Fibroblast of villous mesenchyme (primary cell): ENCODE measurements at places on chromosomes 4 and X. TPM values are rescaled to one million over a fixed set of nuclear protein-coding genes. Genes with fewer than 3 reads are reported as not detected.

DNA sequence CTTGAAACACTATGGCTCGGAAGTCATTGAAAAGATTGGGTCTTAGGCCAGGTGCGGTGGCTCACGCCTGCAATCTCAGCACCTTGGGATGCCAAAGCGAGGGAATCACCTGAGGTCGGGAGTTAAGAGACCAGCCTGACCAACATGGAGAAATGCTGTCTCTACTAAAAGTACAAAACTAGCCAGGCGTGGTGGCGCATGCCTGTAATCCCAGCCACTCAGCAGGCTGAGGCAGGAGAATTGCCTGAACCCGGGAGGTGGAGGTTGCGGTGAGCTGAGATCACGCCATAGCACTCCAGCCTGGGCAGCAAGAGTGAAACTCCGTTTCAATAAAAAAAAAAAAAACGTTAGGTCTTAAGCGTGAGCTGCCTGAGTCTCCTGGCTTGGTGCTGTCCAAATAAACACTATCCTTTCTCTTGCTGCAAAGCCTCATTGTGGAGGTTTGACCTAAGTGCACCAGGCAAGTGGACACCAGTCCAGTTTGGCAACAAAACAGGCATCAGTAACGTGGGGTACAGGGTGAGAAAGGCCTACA, 185.9 kb downstream of the DHRSX start:
- DNase-seq: no peak

DNA sequence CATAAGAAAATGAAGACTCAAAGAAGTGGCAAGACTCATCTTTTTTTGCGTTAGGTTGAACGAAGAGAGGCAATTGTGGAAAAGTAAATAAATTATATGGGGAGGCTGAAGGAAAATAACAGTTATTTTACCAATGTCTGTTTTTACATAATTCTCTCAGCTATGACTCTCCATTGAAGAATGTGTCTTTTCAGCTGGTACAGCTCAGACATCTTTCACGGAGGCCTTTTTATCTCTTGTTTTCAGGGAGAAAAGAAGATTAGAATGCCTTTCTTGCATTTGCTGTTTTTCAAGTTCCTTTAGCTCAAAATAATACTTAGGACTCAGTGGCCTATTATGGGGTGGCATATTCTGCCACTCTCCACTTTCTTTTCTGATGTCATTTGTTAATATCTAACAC, 153.0 kb downstream of the ADAM29 start:
- no peak for DNase-seq

GRCh38 chr4:122635205-122635604, 14.3 kb upstream of the IL21 start:
- no peak for DNase-seq

GRCh38 chrX:86149119-86149518, 868 bp downstream of the DACH2 start:
- no peak for DNase-seq

DNA sequence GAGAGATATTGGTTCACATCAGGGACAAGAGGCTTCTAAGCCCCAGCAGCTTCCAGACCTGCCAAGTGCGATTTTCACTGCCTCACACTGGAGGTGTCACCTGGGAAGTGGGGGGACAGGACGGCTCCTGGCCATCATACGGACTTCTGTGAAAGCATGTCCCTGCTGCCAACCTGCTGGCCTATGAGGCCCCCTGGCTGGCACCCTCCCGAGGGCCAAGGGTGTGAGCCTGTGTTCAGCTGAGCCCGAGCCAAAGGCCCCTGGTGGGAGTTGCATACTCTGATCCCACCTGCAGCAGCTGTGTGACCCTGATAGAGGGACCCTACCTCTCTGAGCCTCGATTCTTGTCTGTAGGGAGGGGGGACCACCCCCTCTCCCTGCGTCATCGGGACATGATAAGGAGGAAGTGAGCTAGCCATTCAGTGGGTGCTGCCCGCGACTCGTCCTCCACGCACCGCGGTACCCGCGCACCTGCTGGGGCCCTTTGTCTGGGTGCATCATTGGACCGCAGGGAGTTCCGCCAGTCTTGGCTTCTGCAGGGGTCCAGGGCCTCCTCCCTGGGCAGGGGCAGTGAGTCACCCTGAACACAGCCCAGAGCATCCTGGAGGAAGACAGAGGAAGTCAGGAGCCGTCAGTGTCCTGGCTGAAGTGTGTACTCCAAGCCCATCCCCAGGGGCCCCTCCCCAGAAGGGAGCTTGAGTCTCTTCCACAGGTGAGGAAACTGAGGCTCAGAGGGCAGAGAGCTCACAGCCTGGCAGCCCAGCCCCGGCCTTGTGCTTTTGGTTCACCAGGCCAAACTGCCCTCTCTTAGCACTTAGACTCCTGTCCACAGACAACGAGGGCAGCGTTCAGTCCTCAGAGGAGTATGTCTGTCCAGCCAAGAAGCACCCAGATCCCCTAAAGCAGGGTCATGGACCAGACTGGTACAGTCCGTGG, 24.1 kb downstream of the C4orf50 start:
- no peak for DNase-seq

DNA sequence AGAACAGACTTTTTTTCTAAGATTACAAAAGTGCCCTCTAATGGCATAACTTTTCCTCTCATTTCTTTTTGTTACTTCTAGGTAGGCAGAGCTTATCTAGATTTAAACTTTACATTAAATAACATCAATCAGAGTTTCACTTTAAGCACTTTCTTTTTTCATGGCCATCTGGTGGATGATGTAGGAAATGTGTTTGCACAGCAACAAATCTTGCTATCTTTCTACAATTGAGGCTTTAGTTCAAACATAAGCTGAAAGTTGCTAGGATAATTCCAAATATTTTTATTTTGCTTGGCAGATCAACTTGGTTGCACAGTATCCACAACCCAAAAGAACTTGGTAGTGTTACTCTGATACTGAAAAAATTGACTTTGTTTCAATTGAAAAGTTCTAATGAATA, 22.0 kb downstream of the NDNF start:
- DNase-seq: no peak

DNA sequence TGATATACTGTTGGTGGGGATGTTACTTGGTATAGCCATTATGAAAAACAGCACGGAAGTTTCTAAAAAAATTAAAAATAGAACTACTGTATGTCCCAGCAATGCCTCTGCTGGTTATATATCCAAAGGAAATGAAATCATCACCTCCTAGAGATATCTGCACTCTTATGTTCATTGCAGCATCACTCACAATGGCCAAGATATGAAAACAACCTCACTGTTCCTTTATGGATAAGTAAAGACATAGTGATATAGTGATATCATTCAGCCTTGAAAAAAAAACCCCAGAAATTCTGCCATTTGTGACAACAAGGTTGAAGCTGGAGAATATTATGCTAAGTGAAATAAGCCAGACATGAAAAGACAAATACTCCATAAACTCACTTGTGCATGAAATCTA, 543.8 kb upstream of the SLIT2 start:
- no peak for DNase-seq

GRCh38 chr4:158236304-158237030, 26.2 kb downstream of the TMEM144 start:
- DNase-seq: no peak

- no peak for DNase-seq
These were observed 18.8 kb downstream of the RGN start for GRCh38 chrX:47097018-47097417.

Gene SFRP2
- not detected in 2 replicates for total RNA-seq

Gene GRIA3
- total RNA-seq: 8.1 and 19.4 TPM in 2 replicates
